ENCODE measurements at places on chromosomes 4 and X. TPM values are rescaled to one million over a fixed set of nuclear protein-coding genes. Genes with fewer than 3 reads are reported as not detected.

- no peak overlapping the region for H3K27ac ChIP-seq
- H3K36me3 ChIP-seq, result peaks cover 4% of the 10 kb centered on the region
- no peaks in the 10 kb centered on the region for H3K4me1 ChIP-seq
- peak overlapping the region; percentile 92 for H3K4me3 ChIP-seq
- DNase-seq, result no peak
These were observed 884 bp downstream of the HEPH start for GRCh38 chrX:66164931-66165330.

DNA sequence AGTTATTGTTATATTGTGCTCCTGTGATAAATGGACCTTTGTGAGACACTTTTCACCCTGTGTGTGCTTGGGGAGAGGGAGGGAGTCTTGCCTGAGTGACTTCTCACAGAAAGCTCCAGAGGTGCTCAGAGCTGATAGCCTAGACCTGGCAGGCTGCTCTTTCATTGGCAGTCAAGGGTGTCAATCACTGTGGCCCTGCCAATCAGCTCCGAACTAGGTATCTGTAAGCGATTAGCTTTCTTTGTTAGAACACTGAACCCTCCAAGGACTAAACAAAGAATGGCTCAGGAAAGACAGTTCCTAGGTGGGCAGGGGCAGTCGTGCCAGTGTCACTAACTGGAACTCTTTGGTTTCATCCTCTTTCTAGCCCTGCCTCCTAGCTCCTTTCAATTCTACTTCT lies 2.7 kb upstream of the NALF2 start:
- no peak overlapping the region for H3K27ac ChIP-seq
- H3K36me3 ChIP-seq, result no peaks in the 10 kb centered on the region
- peaks cover 6% of the 10 kb centered on the region for H3K27me3 ChIP-seq
- DNase-seq, result peak; percentile 8
- no peak overlapping the region for H3K4me3 ChIP-seq

DNA sequence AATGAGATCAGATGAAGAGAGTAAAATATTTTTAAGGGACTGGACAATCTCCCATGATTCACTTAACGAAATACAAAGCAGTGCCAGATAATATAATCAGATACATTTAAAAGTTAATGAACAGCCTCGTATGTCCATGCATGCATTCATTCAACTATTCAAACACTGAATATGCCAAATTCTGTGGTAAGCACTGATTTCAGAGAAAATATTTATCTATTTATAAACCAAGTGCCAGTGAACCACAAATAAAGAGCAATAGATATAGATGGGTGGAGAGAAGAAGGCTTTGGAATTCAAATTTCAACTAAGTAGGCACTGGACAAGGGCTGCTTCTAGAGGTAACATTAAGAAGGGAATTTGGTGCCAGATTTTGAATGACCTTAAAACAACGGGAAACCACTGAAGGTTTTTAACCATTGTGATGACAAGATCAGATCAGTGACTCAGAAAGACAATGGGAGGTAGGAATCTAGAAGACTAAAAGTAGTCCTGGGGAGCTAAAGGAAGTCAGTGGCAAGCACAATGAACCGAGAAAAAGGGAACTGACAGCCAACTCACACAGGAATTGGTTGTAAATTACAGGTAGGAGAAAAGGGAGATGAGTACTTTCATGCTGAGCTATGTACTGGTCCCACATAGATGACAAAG lies 14.2 kb downstream of the ELOVL6 start:
- DNase-seq, result no peak
- H3K27ac ChIP-seq, result peak overlapping the region; percentile 80
- H3K27me3 ChIP-seq, result no peaks in the 10 kb centered on the region
- H3K4me3 ChIP-seq, result no peak overlapping the region
- H3K36me3 ChIP-seq, result no peaks in the 10 kb centered on the region
- peaks cover 33% of the 10 kb centered on the region for H3K4me1 ChIP-seq

DNA sequence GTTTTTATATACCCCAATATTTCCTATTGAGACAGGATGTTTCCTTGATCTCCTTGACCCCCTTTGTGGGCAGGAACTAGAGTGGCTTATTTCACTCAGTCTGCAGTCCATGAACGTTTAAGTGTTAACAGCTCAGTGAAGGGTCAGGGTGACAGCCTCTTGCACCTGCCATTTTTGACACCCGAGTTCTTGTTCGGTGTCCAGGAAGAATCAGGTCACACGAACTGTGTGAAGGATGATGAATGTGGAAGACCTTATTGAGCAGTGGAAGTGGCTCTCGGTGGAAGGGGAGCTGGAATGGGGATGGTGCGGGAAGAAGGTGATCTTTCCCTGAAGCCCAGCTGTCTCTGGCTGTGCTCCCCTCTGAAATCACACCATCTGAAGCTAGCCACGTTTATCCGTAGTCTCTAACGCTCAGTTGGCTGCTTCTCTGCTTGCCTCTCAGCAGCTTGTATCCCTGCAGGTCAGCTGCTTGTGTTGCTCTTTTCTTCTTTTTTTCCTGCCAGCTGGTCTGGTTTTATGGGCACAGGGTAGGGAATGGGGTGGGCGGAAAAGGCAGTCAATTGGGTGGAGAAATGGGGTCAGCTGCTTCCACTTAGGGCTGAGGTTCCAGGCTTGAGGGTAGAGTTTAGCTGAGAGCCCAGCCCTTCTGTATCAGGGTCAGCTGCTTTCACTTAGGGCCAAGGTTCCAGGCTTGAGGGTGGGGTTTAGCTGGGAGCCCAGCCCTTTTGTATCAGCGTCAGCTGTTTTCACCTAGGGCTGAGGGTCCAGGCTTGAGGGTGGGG lies 29.0 kb upstream of the CCNG2 start:
- no peak for DNase-seq
- H3K4me3 ChIP-seq, result no peak overlapping the region
- no peak overlapping the region for H3K27ac ChIP-seq
- peaks cover 1% of the 10 kb centered on the region for H3K27me3 ChIP-seq
- H3K4me1 ChIP-seq, result peaks cover 16% of the 10 kb centered on the region
- H3K36me3 ChIP-seq, result no peaks in the 10 kb centered on the region

- H3K4me3 ChIP-seq, result no peak overlapping the region
- H3K27ac ChIP-seq, result no peak overlapping the region
- peaks cover 7% of the 10 kb centered on the region for H3K4me1 ChIP-seq
These were observed 4.6 kb upstream of the MAD2L1 start for GRCh38 chr4:120071192-120071795.

The UBA6 gene
- 79.5 TPM for total RNA-seq

The SNX25 gene
- total RNA-seq, result 19.3 TPM

The PCDH18 gene
- 14.8 TPM for total RNA-seq

- H3K36me3 ChIP-seq, result peaks cover 6% of the 10 kb centered on the region
- no peak overlapping the region for H3K4me3 ChIP-seq
- DNase-seq, result no peak
- H3K27ac ChIP-seq, result no peak overlapping the region
These were observed 100.0 kb downstream of the SH3KBP1 start for GRCh38 chrX:19787305-19787815.

DNA sequence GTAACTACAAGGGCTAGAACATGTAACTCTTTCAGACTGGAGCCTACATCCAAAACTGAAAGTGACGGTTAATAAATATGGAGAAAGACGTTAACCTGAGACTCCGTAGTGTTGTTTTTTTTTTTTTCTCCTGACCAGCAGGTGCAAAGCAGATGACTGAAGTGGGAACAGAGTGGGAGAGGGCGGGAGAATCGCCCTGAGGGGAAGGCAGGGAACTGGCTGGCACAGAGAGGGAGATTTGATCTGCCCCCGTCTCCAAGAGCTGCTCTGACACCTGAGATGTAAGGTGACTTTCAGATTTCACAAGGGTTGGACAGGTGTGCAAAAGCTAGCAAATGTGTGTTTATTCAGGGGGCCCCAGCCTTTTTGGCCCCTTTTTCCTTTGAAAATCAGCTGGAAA lies 180.2 kb downstream of the PALLD start:
- no peak for DNase-seq
- H3K27me3 ChIP-seq, result peaks cover 2% of the 10 kb centered on the region
- H3K36me3 ChIP-seq, result no peaks in the 10 kb centered on the region
- no peak overlapping the region for H3K4me3 ChIP-seq
- H3K27ac ChIP-seq, result no peak overlapping the region
- no peaks in the 10 kb centered on the region for H3K4me1 ChIP-seq
